Stimulated activated CD8-positive, alpha-beta memory T cell treated with anti-CD3 and anti-CD28 coated beads, Interleukin-15, amount 100 ng/mL, for 4 hours (primary cell): ENCODE measurements at places on chromosomes 11 and 22.

DNA sequence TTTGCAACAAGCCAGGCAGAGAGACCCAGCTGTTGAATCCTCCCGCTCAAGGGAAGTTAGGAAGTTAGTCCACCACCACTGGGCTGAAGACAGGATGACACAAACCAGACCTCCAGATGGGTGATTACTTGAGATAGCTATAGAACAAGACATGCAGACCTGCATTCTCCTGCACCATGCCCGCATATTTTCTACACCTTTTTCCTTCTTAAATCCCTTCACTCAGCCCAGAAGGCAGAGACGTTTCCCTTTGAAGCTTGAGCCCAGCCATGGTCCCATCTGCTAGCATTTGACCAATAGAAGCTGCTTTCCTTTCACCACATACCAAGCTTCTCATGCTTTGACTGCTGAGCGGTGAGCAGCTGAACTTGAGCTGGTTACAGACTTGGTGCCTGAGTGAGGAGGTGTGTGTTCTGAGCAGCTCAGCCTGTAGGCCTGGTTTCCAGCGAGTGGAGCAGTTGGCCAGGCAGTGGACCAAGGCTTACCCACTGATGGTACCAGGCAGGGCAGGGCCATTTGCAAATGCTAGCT is 29.2 kb upstream of the CBX6 start:
- DNase-seq, result no peak

- no peak for DNase-seq
These were observed 16.5 kb upstream of the DGCR8 start for GRCh38 chr22:20063271-20064139.

DNA sequence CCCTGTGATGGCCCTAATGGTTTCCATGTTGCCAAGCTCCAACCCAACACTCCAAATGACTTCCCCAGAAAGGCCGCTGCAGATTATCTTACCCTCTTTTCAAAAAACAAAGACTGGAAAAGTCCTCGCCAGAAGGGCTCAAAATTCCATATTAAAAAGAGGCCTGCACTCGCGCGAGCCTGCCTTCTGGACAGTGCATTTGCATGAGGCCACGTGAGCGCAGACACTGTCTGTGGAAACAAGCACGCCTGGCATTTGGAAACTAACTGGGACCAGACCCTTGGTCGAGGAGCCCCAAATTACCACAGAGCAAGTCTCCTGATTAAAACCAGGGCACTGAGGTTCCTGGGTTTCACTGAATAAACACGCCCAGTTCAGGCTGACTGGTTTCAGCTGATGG is 42.9 kb downstream of the ABTB2 start:
- DNase-seq, result no peak

GRCh38 chr11:9973921-9974320 is 310.0 kb downstream of the SWAP70 start:
- DNase-seq, result no peak

GRCh38 chr11:126111458-126112116 is 48.9 kb upstream of the CDON start:
- DNase-seq, result no peak

DNA sequence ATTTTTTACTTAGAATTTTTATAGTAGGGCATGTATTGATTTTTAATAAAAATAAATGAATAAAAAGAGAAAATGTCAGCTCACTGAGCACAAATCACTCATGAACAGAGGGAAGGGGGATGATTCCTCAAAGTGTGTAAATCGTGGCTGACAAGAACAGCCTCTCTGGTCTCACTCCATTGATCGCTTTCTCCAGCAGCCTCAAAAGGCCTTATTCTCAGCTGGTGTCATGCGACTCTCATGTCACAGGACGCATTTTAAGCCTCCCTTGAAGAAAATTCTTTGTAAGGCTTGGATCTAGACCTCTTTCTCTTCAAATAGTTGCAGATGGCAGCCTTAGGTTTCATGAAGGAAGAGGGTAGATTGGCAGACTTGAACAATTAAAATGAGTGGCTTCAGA is 33.9 kb upstream of the SLC5A12 start:
- DNase-seq, result no peak

- DNase-seq, result no peak
These were observed 3.2 kb upstream of the CSDC2 start for GRCh38 chr22:41557401-41558240.

DNA sequence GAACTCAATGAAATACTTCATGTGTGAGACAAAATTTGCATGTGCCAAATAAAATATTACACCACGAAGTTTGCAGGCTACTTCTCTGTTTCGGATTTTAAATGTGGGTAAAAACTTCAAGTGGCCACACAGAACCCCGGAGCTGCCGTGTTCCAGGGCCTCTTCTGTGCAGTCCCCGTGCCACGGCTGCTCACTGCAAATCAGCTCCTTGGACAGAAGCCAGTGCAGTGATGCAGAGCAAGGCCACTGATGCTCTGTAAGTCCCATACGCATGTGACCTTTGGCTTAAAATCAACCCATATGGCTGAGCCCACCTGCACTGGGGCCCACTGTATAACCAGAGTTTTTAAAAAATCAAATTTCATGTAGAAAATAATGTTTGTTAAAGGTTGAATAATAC is 1309.4 kb downstream of the TBC1D22A start:
- no peak for DNase-seq

- no peak for DNase-seq
These were observed 9.4 kb downstream of the TMPRSS13 start for GRCh38 chr11:117919781-117920221.

DNA sequence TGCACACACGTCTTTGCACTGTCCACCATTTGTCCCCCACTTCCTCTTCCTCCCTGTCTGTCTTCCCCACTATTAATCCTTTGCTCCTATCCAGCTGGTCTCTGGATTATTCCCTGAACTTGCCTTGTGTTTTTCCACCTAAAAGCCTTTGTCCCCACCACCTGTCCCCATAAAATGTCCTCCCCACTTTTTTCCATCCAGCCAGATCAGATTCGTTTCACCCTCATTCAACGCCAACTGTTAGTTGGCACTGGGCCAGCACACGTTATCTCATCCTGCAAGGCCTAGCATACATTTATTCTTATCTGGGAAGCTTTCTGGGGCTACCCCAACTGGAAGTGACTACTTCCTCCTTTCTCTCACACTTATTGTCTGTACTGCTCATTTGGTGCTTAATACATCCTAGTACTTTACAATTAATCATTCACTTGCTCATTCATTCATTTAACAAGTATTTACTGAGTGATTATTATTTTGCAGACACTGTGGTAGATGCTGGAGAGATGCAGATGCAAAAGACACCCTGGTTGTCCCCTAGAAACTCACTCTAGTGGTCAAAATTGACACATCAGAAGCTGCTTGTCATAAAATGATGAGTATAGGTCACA is 96.2 kb downstream of the RASSF10 start:
- DNase-seq, result no peak

DNA sequence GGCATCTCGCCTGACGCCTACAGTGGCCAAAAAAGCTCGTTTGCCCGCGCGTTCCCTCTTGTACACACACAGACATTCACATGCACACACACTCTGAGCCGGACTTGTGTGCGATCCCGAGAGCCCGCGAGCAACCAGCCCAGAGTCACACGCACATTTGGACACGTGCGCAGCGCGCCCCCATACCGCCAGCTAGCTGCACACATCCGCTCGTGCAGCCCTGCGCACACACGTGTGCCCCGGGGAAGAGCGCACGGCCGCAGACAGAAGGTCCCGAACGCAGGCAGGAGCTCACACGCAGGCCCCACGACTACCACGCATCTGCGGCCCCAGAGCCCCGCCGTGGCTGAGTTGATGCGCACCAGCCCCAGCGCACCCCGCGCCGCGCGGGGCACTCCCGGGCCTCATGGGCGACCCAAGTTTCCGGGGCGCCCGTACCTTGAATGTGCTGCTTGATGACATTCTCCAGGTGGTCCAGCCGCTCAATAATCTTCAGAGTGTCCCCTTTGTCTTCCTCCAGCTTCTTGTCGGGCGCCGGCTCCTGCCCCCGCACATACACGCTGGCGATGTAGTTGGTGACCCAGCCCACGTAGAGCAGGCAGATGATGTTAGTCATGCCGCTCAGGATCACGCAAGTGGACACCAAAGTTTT is 758 bp downstream of the GALNT18 start:
- DNase-seq, result no peak

DNA sequence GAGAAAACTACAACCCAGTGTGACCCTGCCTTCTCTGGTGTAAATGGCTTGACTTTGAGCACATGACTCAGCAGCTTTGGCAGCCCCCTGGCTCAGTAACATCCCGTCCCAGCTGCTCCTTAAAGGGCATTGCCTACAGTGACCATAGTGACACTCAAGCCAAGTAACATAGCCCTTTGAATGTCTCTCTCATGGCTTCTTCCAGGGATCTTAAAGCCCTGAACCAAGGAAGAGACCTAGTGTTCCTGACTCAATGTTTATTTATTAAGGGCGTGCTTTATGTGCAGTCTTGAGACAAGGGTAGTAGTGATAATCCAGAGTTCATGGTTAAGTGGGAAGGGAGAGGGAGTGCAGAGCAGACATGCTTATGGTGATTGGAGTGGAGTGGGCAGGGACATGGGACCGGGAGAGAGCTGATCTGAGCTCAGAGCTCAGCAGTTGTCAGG is 125.7 kb downstream of the PARVA start:
- DNase-seq, result no peak

DNA sequence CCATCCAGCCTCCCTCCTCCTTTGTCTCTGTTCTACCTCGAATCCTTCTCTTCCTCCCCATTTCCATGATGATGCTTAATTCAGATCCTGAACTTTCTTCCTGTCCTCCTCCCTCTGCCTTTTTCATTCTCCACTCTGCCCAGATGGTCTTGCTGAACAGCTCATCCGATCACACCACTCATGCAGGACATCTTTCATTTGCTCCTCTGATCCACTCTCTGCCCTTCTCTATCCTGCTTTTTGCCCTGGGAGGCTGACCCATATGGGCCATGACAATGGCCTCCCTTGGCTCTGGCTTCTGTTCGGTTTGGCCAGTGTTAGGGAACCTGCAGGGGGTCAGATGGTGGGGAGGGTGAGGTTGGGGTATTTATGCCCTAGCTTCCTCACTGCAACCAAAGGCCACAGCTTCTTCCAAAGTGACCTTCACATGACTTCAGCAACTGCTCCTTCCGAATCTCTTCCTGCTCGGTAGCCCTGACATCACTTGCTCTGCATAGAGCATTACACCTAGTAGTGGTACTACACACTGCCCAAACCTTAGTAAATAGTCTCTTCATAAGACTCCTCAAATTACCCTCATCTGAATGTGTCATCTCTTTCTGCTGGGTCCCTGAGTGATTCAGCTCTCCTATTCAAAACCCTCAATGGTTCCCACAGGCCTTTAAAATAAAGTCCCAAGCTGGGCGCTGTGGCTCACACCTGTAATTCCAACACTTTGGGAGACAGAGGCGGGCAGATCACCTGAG is 32.7 kb upstream of the MICAL2 start:
- no peak for DNase-seq

DNA sequence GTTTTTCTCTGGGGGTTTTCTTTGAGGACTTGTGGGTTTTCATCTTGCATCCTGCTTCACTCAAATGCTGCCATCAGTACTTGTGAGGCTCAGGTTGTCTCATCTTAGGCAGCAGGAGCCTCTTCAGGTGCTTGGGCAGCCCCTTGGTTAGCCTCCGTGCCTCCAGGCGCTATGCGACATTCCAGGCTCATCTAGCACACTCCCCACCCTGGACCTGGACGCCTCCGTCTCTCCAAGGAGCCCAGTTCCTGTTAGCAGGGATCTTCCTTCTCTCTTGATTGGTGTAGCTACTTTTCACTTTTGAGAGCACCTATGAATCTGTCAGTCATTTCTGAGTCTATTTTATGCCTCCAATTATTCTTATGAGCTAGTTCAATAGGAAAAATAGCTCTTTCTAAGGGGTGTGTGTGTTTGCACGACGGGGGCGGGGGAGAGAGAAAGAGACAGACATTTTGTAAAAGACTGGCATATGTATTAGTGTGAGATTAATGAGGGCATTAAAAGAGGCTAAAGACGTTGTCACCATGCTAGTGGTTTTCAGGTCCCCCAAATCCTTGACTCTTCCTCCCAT is 7.8 kb downstream of the TUBA8 start:
- DNase-seq, result no peak

GRCh38 chr11:120571476-120571875 is 59.9 kb downstream of the GRIK4 start:
- DNase-seq, result no peak

DNA sequence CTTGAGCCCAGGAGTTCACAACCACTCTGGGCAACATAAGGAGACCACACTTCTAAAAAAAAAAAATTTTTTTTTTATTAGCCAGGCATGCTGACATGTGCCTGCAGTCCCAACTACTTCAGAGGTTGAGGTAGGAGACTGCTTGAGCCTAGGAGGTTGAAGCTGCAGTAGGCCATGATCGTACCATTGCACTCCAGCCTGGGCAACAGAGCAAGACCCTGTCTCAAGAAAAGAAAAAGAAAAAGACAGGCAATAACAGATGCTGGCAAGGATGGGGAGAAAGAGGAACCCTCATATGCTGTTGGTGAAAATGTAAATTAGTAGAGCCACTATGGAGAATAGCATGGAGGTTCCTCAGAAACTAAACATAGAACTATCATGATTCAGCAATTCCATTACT is 64.8 kb downstream of the PAK1 start:
- DNase-seq, result no peak

- no peak for DNase-seq
These were observed 149.9 kb downstream of the FEZ1 start for GRCh38 chr11:125346179-125346530.

DNA sequence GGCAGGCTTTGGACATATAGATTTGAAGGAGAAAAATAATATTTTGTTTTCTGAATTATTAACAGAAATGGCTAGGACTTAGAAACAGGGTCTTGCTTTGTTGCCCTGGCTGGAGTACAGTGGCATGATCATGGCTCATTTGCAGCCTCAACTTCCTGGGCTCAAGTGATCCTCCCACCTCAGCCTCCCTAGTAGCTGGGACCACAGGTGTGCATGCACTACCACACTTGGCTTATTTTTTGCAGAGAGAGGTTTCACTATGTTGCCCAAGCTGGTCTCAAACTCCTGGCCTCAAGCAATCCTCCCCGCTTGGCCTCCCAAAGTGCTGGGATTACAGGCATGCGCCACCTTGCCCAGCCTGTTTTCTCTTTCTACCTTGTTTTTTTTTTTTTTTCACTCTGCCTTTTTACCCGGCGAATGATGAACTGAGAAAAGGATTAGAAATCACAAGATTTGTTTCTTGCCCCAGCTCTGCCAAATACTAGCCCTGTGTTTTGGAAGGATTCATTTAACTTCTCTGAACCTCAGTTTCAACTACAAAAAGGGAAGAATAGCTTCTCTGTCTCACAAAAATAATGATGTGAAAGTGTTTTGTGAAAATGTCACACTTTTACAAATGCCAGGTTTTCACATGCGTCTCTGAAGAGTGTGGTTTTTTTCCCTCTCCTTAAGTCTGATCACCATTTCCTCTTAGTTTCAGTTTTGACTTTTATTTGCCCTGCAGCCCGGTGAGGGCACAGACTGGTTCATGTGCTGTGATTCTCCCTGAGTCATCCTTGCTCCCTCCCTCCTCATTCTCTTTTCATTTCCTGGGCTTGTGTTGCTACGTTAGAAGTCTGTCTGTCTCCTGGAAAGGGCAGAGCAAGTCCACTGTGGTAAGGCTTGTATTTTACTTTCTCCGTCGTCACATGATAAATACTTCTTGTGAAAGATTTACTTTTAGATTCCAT is 67.7 kb downstream of the BCL2L13 start:
- DNase-seq, result peak; percentile 3

GRCh38 chr11:35150454-35150853 is 11.5 kb downstream of the CD44 start:
- no peak for DNase-seq
